ENCODE measurements at places on chromosomes 1 and 21. TPM values are rescaled to one million over a fixed set of nuclear protein-coding genes. Genes with fewer than 3 reads are reported as not detected.

Gene CCDC30
- 0.84 TPM for total RNA-seq

Gene PEX19
- total RNA-seq: 29.2 TPM

Gene FCRL3
- total RNA-seq: not detected

Gene ZBED6
- 10.2 TPM for total RNA-seq

Gene FCMR
- 1.7 TPM for total RNA-seq

Gene CHD5
- total RNA-seq: not detected

Gene TBX19
- total RNA-seq: 0.29 TPM

Gene ECE1
- total RNA-seq: 112 TPM

DNA sequence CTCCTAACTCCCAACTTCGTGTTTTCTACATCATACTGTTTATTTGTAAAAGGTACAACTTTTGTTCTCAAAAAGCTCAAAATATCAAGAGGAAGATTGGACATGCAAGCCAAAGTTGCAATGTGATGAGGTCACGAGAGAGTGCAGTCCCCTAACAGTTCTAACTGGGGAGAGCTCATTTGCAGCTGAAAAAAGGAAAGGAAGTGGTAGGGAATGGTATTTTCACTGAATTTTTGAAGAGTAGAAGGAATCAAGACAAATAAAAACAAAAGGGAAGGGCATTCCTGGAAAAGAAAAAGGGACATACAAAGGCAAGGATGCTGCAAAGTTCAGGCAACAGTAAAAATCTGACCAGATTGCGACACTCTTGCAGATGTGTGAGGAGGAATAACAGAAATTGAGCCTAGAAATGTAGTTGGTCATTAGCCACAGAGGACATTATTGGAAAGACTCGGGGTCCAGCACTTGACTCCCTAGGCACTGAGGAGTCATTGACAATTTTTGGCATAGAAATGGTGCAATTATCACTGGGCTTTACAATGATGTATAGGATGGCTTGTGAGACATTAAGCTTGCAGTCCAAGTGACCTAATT lies 67.9 kb downstream of the TBX15 start:
- no peak for DNase-seq

DNA sequence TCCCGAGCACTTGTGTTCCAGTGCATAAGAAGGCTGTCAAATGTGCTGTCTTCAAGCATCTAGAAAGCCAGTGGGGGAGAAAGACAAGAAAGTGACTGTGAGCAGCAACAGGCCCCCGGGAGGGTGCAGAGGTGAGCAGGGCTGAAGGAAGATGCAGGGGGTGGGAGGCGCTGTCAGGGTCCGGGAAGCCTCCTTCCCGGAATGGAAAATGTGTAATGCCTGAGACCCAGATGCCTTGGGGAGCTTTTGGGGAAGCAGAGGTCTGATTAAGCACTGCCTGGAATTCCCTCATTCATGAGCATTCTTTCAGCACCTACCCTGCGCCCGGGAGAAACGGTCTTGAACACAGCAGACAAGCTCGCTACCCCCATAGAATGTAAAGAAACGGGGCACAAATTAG lies 1.3 kb downstream of the NPHP4 start:
- DNase-seq: no peak

GRCh38 chr1:54559771-54560231 lies 11.8 kb downstream of the ACOT11 start:
- no peak for DNase-seq

- DNase-seq: no peak
These were observed 623.0 kb downstream of the KIF26B start for GRCh38 chr1:245777752-245778151.

DNA sequence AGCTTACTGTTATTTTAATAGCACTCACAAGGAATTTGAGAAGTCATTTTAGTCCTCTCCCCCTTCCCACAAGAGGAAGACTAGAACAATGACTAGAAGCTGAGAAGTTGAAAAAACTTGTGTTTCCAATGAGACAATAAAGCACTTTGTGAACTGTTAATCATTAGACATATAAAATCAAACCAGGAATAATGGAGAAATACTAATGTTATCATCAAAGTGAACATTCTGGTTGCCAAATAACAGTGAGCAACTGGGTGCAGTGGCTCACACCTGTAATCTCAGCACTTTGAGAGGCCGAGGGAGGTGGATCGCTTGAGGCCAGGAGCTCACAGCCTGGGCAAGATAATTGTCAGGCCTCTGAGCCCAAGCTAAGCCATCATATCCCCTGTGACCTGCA lies 54.0 kb upstream of the RASAL2 start:
- DNase-seq: no peak

DNA sequence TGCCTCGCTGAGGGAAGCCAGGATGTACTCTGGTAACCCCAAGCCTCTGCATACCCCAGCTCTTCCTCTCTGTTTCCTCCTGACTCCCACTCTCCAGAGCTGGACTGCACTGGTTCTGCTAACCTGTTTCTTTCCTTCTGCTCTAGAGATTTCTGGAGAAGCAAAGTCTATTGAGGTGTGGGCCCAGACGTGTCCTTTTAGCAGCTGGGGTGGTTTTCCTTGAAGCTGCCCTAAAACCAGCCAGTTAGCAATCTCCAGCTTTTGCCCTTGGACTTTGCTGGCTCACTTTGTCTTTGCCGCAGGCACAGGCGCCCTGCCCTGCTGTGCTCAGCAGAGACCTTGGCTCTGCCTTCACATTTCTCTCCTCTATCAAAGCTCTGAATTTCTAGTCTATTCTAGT lies 171.8 kb upstream of the IVNS1ABP start:
- DNase-seq: no peak

DNA sequence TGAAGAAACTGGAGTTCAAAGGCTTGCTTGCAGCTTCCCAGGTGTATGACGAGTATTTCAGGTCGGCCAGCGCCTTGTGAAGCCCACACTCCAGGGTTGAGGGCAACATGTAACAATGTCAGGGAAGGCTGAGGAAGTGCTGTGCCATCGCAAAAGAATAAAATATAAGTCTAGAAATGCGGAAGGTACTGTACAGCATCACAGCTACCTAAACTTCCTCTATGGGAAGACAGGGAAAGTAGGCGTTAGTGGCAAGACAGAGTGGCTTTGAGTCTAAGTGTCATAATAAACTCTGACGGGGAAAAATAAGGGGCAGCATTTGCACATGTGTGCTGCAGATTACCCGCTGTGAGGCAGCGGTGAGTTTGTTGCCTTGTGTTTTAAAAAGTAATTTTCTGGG lies 28.9 kb downstream of the DOP1B start:
- no peak for DNase-seq

DNA sequence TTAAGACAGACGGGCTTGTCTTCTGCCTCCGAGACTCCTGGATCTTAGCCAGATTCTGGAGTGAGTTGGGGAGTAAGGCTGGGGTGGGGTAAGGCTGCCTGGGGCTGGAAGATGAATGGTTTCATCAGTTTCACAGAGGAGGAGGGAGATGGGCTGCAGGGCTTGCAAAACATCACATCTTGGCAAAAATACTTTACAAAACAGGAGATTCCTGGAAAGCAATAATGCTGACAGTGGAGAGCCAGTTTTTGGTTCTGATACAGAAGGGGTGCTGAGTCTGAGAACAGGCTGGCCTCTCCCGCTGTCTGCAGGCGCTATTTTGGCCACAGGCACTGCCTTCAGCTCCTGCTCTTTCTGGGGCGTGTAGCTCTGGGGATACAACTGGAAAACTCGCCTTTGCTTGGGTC lies 83.4 kb upstream of the KCNE2 start:
- no peak for DNase-seq

DNA sequence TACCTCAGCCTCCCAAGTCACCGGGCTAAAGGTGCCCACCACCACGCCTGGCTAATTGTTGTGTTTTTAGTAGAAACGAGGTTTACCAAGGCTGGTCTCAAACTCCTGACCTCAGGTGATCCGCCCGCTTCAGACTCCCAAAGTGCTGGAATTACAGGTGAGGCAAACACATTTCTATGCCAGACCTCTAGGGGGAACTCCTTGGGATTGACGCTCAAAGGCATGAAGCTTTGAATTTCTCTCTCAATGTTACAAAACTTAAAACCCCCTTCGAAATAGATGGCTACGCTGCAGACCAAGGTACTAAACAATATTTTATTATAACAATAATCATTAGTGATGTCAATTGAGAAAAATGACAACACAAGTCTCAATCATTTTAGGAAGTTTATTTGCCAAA lies 330.0 kb downstream of the SETD4 start:
- DNase-seq: no peak

DNA sequence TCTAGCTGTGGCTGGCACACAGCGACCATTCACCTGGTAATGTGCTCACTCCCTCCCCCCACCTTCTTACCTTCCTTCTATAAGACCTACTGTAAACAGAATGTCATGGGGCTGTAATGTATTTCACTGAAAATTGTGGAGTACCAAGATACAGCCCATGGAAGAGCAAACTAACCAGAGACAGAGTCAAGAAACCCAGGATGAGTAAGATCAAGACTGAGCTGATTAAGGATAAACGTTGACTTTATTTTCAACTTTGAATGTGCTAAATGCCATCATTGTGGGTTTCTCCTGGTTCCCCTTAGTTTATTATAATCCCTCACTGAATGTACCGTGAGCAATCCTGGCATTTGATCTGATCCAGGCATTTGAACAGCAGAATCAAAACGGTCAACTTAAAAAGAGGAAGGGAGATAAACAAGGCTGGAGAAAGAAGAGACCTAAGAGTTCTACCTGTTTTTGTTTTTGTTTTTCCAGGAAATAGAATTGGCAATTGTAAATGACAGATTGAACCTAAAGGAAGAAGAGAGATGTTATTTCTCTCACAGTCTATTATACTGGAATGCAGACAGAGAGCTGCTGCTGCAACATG lies 16.1 kb upstream of the ATP1B1 start:
- DNase-seq: no peak

DNA sequence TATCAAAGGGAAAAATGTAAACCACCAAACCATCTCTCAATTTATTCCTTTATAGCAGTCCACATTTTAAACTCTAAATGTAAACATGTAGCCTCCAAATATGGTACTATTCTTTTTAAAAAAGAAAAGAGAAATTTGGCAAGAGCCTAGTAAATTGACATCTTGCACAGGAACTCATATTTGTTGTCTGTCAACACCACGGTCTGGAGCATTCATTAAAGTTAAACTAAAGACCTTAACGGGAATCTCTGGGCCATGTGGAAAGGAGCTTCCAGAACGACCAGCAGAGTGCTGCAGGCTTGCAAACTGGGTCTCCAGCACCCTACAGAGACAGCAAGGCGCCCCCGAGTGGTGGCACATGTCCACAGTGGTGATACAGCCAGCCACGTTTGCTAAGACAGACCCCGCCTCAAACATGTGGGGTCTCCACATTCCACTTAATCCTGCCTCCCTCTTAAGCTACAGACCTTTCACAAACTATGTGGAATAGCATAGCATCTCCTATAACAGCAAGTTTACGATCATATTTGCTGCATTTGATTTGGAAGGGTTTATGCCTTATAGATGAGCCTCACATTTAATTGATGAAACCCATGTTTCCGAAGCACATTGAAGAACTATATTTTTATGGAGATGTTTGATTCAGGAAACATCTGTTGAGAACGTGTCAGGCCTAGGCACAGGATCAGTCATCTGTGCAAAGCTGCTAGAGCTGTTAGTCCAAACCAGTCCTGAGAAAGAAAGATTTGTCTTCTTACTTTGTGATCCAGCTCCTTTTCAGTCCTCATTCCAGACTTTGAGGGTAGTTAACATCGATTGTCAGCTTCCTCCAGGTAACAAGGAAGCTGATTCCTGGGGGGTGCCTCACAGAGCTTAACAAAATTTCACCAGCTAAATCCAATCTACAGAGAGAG lies 96.4 kb upstream of the BACE2 start:
- no peak for DNase-seq

- DNase-seq: no peak
These were observed 53.2 kb upstream of the SYNC start for GRCh38 chr1:32755810-32756159.

- no peak for DNase-seq
These were observed 40.7 kb upstream of the GPR37L1 start for GRCh38 chr1:202081992-202082391.

DNA sequence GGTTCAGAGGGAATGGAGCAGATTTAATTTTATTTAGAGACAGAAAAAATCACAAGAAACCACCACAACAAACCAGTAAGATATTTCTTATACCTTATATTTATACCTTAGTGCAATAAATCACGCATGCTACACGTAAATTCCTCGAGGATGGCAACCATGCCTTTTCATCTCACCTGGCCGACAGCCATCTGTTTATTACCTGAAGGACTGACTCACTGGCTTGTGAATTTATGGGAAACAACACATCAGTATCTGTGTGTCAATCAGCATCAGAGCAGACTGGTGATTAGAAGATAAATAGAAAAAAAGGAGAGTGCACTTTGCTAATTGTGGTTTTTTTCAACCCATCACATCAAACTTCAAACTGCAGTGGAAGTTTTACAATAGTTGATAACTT lies 58.4 kb downstream of the S1PR1 start:
- DNase-seq: no peak

DNA sequence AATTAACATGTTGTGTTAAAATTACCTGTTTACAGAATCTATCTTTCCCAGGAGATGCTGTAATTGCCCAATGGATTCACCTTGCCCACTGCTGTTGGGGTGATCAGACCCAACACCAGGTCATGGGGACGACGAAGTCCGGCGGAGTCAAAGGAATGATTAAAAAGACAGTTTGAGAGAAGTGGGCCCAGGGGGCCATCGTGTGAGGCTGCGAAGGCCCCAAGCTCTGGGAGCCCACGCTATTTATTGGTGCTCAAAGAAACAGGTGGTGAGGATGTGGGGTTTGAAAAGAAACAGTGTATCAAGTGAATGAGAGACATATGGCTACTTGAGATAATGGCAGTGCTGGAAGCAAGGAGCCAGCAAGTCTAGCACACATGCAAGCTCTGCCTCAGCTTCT lies 16.3 kb upstream of the L1TD1 start:
- no peak for DNase-seq

- no peak for DNase-seq
These were observed 251.9 kb upstream of the B3GALT2 start for GRCh38 chr1:193438312-193438711.

DNA sequence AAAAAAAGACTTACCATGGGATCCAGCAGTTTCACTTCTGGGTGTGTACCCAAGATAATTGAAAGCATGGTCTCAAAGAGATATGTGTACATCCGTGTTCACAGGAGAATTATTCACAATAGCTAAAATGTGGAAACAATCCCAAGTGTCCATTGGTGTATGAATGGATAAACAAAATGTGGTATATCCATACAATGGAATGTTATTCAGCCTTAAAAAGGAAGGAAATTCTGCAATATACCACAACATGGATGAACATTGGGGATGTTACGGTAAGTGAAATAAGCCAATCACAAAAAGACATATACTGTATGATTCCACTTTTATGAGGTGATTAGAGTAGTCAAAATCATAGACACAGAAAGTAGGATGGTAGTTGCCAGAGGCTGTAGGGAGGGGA lies 7.0 kb upstream of the TUT4 start:
- DNase-seq: no peak

Measured in RPMI7951 (cell line).